ENCODE measurements at places on chromosomes 2 and 18.

DNA sequence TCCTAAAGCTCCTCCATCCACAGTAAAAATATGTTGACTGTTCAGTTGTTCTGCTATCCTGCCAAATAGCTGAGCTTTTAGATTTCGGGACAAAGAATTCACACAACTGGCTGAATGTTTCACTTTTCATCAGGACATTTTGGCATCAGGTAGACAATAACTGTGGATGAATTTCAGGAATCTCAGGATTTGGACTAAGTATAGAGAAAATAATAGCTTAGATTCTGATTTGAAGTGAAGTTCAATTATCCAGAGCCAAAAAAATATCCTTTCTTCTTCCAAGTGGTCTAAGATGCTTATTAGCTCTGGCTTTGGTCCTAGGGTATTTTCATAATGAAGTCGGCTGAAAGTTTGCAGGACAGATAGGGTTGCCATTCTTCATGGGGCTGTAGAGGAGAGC, 16.1 kb downstream of the KCNE4 start:
- H3K4me3 ChIP-seq, result no peak overlapping the region
- H3K27me3 ChIP-seq, result no peaks in the 10 kb centered on the region
- no peaks in the 10 kb centered on the region for H3K36me3 ChIP-seq

GRCh38 chr18:73691624-73692023, 456.0 kb downstream of the FBXO15 start:
- H3K27ac ChIP-seq, result no peak overlapping the region
- DNase-seq, result no peak
- H3K4me1 ChIP-seq, result no peaks in the 10 kb centered on the region
- no peak overlapping the region for H3K4me3 ChIP-seq

- H3K27ac ChIP-seq, result no peak overlapping the region
- no peaks in the 10 kb centered on the region for H3K4me1 ChIP-seq
- H3K4me3 ChIP-seq, result no peak overlapping the region
- DNase-seq, result no peak
Measured at GRCh38 chr18:43108469-43108868, 7.0 kb downstream of the RIT2 start.

DNA sequence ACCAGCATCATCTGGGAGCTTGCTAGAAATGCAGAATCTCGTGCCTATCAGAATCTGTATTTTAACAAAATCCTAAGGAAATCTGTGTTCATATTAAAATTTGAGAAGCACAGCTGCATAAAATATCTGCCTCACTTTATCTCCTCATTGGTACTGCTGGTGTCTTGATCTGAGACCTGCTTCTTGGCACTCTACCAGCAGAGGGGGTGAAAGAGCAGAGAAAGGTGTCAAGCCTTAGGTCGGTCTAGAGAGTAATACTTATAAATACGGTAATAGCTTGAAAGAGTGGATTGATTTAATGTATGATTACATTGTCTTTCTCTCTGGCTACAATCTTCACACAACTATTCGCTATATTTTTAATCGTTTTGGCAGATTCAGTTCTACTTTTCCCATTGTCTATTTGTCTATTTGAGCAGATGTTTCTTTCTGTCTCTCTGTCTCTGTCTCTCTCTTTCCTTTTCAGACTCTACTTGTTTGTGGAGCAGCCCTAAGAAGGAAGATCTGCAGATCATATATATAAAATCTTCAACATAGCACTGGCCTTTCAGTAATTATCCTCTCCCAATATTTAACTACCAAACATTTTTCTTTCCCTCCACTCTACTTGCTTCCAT, 1.7 kb upstream of the GCG start:
- H3K36me3 ChIP-seq, result no peaks in the 10 kb centered on the region
- H3K4me1 ChIP-seq, result no peaks in the 10 kb centered on the region
- peak; percentile 78 for DNase-seq
- no peaks in the 10 kb centered on the region for H3K27me3 ChIP-seq

DNA sequence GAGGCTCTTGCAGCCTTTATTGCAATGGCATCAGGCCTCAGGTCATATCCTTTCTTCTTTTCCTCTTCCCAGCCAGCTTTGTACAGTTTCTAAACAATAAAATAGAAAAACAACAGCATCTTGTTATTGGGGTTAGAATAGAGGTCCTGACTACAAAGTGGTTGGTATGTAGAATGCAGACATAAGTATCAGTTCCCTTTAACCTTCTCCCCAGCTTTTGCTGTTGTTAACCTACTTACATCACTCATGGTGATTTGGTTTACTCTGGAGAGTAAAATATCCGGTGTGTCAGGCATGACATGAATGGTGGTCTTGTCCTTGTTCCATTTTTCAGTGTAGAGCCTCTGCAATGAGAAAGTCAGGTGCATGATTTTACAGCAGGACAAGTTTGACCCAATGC, 69.8 kb downstream of the NEB start:
- DNase-seq, result no peak
- H3K27me3 ChIP-seq, result no peaks in the 10 kb centered on the region
- no peaks in the 10 kb centered on the region for H3K4me1 ChIP-seq
- no peak overlapping the region for H3K27ac ChIP-seq
- H3K36me3 ChIP-seq, result no peaks in the 10 kb centered on the region

GRCh38 chr18:5175378-5175777, 21.7 kb downstream of the AKAIN1 start:
- DNase-seq, result no peak
- H3K36me3 ChIP-seq, result no peaks in the 10 kb centered on the region
- no peak overlapping the region for H3K27ac ChIP-seq

- no peaks in the 10 kb centered on the region for H3K27me3 ChIP-seq
- H3K4me3 ChIP-seq, result no peak overlapping the region
- H3K4me1 ChIP-seq, result no peaks in the 10 kb centered on the region
- DNase-seq, result no peak
- H3K36me3 ChIP-seq, result no peaks in the 10 kb centered on the region
Measured at GRCh38 chr2:172062402-172063004, 22.8 kb upstream of the DLX1 start.

- no peaks in the 10 kb centered on the region for H3K27me3 ChIP-seq
- DNase-seq, result no peak
- H3K36me3 ChIP-seq, result no peaks in the 10 kb centered on the region
- peaks cover 40% of the 10 kb centered on the region for H3K4me1 ChIP-seq
- peak overlapping the region; percentile 57 for H3K27ac ChIP-seq
Measured at GRCh38 chr2:158498749-158499136, 42.0 kb downstream of the PKP4 start.
